Epithelial cell of prostate (primary cell): ENCODE measurements at places on chromosomes 2 and 18.

GRCh38 chr2:11743366-11743765 is 3.1 kb upstream of the LPIN1 start:
- DNase-seq = no peak

DNA sequence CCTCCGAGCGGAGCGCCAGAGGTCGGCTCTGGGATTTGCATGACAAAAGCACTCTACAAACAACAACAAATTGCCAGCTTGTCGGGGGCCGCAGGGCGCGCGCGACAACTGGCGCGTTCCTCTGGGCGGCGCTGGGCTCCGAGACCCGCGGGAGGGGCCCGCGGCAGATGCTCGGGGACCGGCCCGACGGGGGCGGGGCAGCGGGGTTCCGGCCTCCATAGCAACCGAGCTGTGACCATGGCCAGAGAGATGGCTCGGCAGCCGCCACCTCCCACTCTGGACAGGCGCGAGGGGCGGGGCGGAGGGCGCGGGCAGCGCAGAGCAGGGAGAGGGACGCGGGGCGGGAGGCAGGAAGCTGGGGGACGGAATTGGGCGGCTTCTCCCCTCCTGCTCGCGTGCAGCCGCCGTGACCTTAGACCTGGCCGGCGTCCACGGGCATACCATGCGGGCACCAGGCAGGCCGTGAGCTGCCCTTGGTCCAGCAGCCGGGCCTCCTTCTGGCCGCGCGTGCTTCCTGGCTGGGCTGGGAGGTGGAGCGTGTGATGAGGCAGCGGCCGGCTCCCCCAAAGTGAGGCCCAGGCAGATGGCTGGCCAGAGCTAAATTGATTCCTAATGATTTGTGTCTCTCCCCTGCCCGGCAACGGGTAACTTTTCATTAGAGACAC is 171.5 kb downstream of the CELF4 start:
- DNase-seq = no peak

DNA sequence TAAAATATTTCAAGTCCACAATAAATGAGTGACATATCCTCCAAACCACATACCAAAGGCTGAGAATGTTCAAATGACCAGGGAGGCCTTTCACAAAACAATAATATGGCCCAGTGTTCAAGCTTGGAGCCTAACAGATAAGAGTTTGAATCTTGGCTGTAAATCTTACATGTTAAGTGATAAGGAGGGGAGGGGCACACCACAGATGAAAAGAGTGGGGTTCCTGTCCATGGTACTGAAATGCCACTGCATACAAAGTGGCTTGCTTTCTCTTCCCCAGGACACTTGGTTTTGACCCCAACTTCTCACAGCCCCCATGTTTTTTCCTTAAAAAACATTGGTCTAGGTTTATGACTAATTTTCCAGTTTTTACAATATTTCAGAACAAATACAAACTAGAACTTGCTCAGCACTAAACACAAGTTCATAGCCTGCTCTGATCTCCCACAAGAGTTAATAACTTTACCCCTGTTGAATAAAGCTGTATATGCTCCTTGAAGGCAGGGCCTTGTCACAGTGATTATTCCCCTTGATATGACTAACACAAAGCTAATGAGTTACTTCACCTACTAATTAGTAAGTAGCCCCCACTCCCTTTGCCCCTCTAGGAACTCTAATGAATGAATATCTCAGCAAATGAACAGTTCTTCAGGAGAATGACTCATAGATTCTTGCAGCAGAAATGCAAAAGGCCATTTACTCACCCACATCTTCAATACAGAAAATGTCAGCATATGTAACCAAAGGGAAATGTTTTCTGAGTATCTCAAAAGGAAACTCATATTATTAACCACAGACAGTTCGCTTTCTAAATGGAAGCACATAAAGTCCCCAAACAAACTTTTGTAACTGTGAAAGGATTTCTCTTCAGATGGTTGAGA is 142.2 kb downstream of the SATB2 start:
- no peak for DNase-seq

DNA sequence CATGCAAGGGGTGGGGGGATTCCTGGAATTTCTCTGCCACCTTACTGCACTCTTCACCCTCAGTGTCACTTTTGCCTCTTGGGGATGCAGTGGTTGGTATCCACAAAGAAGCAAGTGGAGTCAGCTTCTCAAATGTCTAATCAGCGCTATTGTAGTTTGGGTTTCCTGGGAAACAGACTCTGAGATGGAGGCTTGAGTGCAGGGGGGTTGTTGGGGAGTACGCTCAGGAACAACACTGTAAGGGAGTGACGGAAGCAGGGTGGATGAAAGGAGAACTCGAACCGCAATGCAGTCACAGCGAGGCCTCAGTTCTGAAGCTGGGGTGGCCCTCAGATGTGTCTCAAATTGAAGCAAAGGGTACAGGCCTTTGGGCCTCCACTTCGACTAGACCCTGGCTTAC is 73.6 kb upstream of the EPC2 start:
- DNase-seq = no peak

DNA sequence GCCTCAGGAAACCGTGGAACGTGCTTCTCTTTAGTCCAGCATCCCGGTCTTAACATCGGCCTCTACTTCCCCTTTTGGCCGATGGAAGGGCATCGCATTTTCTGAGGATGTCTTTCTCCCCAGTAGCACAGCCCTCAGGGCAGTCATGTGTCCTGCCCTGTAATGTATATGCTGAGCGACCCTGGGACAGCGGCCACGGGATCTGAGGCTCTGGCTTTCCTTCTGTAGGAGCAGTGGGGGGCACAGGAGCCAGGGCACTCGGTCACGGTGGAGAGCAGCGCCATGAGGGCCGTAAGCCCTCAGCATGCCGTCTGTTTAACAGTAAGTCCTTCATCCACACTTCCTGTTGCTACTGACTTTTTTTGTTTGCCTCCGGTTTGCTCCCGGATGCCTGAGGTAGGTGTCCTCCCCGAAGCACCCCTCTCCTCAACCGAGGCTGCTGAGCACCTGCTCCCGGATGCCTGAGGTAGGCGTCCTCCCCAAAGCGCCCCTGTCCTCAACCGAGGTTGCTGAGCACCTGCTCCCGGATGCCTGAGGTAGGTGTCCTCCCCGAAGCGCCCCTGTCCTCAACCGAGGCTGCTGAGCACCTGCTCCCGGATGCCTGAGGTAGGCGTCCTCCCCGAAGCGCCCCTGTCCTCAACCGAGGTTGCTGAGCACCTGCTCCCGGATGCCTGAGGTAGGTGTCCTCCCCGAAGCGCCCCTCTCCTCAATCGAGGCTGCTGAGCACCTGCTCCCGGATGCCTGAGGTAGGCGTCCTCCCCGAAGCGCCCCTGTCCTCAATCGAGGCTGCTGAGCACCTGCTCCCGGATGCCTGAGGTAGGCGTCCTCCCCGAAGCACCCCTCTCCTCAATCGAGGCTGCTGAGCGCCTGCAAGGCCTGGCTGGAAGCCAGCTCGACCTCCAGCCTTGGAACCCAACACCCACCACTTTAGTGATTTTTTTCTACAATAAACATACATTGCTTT is 169.3 kb downstream of the HDAC4 start:
- no peak for DNase-seq

GRCh38 chr2:73494031-73494430 is 108.4 kb downstream of the ALMS1 start:
- DNase-seq = no peak

DNA sequence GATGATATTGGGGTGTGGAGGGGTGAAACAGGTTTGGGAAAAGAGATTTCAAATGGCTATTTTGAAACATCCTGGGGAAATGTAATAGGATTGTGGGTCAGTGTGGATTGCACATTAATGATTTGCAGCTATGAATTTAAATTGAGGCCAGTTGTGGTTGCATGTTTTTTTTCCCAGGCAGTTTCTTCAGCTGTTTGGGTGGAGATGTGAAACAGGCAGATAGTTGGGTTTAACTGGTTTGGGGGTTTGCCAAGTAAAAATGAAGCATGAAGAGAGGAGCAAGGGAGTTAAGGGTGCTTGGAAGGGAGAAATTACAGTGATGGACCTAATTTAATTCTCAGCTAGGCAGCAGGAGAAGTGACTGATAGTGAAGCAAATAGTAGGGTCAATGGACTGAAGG is 16.8 kb downstream of the GPD2 start:
- DNase-seq = no peak

GRCh38 chr2:237208373-237209260 is 122.9 kb downstream of the COPS8 start:
- DNase-seq = no peak

DNA sequence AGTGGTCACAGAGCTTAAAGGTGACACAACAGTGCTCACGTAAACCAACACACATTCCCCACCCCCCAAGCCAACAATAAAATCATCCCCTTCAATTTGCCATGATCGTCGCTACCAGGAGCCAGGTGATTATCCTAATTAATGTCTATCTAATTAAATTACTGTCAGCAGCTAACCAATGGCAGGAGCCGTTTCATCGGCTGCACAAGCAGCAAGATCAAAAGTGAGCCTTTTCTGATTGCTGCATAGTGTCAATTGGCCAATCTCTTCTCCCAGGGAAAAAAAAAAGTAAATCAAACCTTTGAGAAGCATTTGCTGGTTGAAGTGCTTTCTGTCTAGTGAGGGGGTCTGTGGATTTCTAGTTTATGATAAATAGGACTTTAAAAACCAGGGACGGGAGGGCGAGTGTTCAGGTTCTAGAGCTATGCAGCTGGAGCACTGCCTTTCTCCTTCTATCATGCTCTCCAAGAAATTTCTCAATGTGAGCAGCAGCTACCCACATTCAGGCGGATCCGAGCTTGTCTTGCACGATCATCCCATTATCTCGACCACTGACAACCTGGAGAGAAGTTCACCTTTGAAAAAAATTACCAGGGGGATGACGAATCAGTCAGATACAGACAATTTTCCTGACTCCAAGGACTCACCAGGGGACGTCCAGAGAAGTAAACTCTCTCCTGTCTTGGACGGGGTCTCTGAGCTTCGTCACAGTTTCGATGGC is at the start of gene TBR1:
Gene TBR1 (plus strand): TSS at position 311 of the 721 bp plus-strand sequence. CDS start 114 bp downstream, at position 425.
- no peak for DNase-seq

DNA sequence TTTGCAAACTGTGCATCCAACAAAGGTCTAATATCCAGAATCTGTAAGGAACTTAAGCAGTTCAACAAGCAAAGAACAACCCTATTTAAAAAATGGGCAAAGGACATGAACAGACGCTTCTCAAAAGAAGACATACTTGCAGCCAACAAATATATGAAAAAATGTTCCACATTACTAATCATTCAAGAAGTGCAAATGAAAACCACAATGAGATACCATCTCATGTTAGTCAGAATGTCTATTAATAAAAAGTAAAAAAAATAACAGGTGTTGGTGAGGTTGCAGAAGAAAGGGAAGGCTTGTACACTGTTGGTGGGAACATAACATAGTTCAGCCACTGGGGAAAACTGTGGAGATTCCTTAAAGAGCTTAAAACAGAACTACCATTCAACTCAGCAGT is 126.2 kb downstream of the NAT8 start:
- DNase-seq = peak; percentile 37

- no peak for DNase-seq
These were observed 9.3 kb downstream of the KCNIP3 start for GRCh38 chr2:95306336-95306895.

- no peak for DNase-seq
These were observed 14.6 kb upstream of the LTBP1 start for GRCh38 chr2:32931945-32932709.

GRCh38 chr18:71352618-71353017 is 1063.8 kb downstream of the SOCS6 start:
- DNase-seq = no peak

DNA sequence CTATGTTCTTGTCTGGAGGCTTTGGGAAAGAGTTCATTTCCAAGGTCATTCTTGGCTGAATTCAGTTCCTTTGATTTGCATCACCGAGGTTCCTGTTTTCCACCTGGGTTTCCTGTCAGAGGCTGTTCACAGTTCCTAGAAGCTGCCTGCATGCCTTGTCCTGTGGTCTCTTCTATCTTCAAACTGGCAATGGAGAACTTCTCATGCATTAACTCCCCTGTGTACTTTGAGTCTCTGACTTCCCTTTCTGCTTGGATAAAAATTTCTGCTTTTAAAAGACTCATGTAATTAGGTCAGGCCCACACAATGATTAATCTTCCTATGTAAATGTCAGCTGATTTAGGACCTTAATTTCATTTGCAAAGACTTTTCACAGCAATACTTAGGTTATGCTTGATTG is 499.3 kb upstream of the FANCL start:
- DNase-seq = no peak

DNA sequence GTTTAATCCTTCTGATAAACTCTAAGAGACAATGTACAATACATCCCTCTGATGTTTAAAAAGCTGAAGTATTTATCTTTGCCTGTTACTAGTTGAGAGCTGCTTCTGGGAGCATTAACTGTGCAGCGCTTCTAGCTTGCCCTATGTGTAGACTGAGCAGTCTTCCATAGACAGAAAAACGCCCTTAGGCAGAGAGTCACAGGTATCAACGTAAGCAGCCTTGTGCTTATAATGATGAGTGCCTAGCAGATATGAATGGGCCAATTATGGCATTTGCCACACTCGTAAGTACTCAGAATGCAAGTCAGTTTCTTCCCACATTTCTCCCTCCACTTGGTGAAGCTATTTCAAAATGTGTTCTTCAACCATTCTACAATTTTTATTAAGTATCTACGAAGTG is 731.1 kb upstream of the SLC8A1 start:
- DNase-seq = no peak

- DNase-seq = no peak
These were observed 225.3 kb upstream of the THUMPD2 start for GRCh38 chr2:40004336-40004735.

DNA sequence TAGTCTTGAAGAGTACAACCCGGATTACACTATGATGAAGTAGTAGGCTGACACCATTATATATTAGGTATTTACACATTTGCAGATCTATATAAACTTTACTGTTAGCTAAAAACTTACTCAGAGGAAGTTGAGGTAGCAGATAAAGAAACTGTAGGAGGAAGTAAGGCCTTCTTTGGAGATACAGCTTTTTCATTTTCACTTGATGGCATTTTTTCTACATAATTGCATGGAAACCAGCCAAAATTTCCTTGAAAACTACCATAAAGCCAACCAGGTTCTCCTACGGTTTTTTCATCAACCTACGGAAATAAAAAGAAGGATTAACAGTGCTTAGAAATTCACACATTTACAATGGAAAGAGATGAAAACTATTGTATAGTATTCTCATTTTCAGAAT is 86.6 kb downstream of the FAM228A start:
- no peak for DNase-seq
